ENCODE measurements at places on chromosomes 11 and 22.

- no peak for DNase-seq
Observed at GRCh38 chr22:36003972-36004674, 24.5 kb downstream of the RBFOX2 start.

- DNase-seq, result peak; percentile 99
Observed at GRCh38 chr22:37741312-37741795, 44.5 kb downstream of the TRIOBP start.

GRCh38 chr11:78429660-78430059 is 12.0 kb upstream of the GAB2 start:
- no peak for DNase-seq

- DNase-seq, result peak; percentile 99
Observed at GRCh38 chr11:118415739-118416068, 14.3 kb downstream of the ATP5MG start.

DNA sequence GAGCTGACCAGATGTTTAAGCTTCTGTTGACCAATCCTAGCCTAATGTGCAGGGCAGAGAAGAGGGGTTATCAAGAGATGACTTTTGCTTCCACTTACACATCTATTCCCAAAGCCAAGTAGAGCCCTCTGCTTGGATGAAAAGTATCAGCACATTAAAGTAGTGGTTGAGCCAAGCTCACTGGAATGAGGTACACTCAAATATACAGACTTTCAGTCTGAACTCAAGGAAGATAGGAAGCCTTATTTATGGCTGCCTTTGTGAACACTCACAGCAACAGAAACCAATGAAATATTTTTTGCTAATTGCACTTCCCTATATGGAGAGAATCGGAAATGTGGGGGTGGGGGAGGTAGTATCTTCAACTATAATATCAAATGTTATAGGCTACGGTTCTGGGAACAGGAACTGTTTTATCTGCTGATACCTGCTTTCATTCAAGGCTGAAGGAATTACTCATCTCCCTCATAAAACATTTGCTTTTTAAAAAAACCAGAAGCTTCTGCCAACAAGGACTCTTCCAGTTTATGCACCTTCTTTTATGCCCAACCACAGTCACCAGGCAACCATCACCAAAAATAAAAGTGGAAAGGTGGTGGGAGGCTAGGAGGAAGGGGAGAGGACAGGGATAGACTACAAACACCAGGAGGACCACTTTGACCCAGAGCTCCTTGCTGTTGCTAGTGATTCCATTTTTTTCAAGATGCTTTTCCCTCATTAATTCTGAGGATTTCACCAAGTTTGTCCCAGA is 91.2 kb downstream of the CLPB start:
- DNase-seq, result peak; percentile 66

GRCh38 chr22:30048681-30049080 is 31.6 kb upstream of the HORMAD2 start:
- no peak for DNase-seq

- DNase-seq, result peak; percentile 67
Observed at GRCh38 chr11:100929377-100929776, 200.2 kb downstream of the PGR start.

GRCh38 chr22:20567993-20568417 is 60.6 kb downstream of the MED15 start:
- DNase-seq, result peak; percentile 73

GRCh38 chr22:43014316-43014868 is 557 bp downstream of the PACSIN2 start:
- no peak for DNase-seq

- DNase-seq, result no peak
Observed at GRCh38 chr11:78647266-78647915, 72.7 kb upstream of the NARS2 start.

- DNase-seq, result no peak
Observed at GRCh38 chr11:116558504-116559211, 214.1 kb downstream of the BUD13 start.

DNA sequence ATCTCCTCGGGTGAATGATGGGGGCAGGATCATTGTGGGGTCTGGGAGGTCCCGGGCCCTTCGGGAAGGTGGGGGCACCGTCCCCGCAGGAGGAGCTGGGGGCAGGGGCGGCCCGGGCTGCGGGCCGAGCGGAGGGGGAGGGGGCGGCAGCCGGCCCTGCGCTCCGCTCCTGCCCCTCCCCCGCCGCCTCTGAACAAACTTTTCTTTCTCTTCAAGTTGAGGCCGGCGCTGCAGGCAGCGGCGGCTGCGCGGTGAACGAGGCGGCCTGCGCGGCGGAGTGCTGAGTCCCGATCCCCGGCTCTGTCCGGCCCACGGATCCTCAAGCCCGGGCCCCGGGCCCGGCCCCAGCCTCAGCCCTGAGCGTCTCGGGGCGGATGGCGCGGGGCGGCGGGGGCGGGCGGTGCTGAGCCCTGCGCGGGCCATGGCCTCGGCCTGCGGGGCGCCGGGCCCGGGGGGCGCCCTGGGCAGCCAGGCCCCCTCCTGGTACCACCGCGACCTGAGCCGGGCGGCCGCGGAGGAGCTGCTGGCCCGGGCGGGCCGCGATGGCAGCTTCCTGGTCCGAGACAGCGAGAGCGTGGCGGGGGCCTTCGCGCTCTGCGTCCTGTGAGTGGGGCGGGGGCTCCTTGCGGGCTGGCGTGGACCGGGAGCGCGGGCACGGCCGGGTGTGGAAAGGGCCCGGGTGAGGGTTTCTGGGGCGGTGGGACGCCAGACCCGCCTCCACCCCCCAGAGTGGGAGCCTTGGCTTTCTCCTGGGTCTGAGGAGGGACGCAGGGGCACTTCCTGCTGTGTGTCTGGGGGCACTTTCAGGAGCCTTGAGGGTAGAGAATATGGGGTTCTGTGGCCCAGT is at the start of gene INPPL1:
INPPL1 (plus strand) TSS at position 204 of the 847 bp plus-strand sequence; CDS start at position 422, 218 bp downstream.
- peak; percentile 33 for DNase-seq

GRCh38 chr11:94511932-94512781 is at the start of gene C11orf97:
Gene C11orf97 (plus strand): TSS chr11:94512461. CDS start chr11:94512529, 68 bp downstream.
- DNase-seq, result peak; percentile 27

DNA sequence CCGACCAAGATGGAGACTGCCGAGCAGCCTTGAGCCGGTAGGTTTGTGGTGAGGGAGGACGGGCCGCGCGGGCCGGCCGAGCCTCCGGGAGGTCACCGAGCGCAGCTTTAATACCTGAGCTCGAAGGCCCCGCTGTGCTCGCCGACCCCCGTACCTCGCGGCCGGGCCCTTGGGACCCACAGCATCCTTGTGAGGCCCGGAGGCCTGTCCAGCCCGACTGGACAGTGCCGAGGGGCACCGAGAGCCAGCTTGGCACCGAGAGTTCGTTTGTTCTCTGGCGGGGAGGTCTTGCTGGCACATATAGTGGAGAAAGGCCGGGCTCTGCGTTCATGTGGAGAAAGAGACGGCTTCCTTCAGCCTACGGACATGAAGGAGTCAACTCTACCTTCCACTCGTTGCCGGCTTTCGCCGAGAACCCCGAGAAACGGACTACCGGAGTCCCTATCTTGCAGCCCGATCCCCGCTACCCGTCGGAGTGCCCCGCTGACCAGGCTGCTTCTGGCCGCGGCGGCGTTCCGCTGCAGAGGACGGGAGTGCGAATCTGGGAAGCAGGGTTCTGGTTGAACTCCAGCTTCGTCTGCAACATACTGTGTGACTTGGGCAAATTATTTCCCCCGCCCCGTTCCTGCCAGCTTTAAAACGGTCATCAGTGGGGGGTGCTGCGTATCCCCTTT is 349 bp downstream of the TSSC4 start:
- no peak for DNase-seq

DNA sequence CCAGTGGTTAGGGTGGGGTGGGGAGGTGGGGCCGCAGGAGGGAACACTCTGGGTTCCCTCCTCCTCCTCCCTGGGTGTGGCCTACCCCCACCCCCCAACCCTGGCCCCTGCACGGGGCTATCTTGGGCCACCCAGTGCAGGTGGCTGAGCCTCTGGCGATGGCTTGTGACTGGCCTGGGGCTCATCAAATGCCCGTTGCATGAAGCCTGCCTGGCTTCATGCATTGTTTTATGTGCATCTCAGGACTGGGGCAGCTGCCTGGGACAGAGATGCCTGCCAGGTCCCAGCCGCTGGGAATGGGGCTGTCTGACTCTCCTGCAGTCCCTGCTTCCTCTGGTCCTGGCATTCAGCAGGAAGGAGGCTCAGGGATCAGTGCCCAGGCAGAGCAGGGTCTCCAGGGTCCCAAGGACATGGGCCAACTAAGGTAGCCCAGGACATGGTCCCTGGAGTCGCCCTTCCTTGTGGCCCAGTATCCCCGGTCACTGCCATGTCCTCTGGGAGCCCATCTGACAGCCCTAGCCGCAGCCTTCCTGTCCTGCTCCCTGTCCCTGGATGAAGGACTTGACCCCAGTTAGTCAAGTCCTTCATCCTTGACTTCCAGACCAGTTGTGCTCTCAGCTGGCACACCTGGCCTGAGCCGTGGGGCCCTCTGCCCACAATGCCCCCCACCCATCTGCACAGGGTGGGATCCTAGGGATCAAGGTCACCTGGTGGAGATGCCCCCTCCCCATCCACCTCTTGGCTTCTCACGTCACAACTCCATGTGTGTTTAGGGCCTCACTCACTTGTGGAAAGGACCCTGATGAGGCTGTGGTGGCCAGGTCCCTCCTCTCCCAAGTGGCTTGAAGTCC is 112.1 kb upstream of the FGF3 start:
- no peak for DNase-seq

- DNase-seq, result no peak
Observed at GRCh38 chr11:77111277-77111676, 8.6 kb downstream of the OMP start.

- DNase-seq, result no peak
Observed at GRCh38 chr11:46879056-46879585, 33.0 kb upstream of the CKAP5 start.

GRCh38 chr11:34633990-34634693 is 13.2 kb downstream of the EHF start:
- peak; percentile 37 for DNase-seq
